ENCODE measurements at places on chromosomes 5 and 9.
A peak's percentile ranks its signal among the peaks of the same experiment; 100 is the strongest.

DNA sequence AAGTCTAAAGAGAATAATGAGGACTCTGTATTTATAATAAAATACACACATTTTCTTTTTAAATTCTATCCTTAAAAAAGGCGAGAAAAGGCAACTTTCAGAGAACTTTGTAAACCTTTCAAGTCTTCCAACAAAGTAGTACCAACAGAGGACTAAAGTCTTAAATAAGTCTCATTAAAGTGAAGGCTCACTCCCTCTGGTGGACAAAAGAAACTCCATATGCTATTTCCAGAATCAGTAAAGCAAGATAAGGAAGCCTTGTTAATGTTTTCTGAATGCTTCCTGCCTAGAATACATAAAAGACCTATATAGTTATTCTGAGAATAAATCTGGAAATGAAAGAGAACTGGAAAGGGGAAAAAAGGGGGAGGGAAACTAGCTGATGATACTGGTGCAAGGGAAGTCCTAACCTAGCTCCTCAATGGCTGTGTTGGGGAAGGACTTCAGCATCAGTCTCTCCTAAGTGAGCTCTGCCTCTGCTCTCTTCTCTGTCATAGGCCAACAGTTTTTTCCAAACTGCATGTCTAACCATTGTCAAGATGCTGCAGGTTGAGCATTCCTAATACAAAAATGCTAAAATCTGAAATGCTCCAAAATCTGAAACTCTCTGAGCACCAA, 7.2 kb downstream of the HMGCS1 start:
- peak; percentile 64 for DNase-seq

GRCh38 chr5:91135475-91136248, 247.5 kb downstream of the ARRDC3 start:
- DNase-seq, result no peak

GRCh38 chr5:39200081-39200480, 19.3 kb downstream of the FYB1 start:
- no peak for DNase-seq

DNA sequence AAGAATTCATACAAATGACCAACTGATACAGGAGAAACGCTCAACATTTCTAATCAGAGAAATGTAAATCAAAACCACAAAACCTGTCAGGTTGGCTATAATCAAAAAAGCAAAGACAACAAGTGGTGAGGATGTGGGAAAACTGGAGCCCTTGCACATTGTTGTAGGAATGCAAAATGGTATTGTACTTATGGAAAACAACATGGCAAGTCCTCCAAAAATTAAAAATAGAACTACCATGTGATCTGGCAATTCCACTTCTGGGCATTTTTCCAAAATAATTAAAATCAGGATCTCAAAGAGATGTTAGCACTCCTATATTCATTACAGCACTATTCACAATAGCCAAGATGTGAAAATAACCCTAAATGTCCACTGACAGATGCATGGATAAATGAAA, 76.1 kb downstream of the FNIP1 start:
- DNase-seq, result no peak

DNA sequence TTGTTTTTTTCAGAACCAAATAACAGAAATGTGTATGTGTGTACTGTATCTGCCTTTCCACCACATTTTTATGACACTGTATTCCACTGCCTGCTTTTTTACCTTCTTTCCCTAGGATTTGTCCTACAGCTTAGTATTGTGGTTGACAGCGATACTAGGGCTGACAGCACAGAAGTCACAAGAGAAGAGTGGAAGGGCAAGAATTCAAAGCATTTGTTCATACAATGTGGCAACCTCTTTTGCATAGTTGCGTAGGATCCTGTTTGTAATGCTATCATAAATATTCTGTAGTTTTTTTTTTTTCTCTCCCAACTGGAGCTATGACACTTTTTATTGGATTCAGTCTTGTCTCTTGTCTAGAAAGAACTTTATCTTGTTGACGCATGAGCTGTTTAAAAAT, 5.6 kb upstream of the BNIP1 start:
- DNase-seq, result no peak

DNA sequence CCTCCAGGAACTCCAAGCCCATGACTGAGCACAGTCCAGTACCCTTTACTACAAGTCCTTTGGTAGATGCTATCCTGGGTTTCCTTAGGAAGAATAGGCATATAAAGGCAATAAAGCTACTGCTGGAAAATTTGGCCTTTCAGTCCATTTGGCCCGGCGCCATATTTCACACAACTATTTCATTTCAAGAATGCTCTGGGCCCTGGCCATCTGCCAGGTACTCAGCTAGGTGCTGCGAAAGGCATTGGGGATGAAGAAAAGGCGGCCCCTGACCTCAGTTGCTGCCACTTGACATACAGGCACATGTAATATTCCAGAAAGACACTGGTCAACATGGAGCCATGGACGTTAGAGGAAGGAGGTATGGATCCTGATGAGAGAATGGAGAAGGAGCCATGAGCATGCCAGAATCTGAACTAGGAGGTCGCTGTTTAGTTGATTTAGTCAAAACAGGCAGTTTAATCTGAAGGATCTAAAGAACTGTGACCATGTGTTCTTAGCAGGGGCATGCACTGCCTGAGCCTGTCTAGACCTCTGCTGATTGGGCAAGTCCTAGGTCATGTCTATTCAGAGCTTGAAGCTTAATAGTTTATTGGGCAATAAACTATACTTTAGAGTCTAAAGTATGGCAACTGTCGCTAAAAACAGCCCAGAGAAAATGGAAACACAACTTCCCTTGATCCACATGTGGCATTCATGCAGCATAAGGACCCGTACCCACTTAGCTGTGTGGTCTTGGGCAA, 149.3 kb downstream of the MELK start:
- no peak for DNase-seq

DNA sequence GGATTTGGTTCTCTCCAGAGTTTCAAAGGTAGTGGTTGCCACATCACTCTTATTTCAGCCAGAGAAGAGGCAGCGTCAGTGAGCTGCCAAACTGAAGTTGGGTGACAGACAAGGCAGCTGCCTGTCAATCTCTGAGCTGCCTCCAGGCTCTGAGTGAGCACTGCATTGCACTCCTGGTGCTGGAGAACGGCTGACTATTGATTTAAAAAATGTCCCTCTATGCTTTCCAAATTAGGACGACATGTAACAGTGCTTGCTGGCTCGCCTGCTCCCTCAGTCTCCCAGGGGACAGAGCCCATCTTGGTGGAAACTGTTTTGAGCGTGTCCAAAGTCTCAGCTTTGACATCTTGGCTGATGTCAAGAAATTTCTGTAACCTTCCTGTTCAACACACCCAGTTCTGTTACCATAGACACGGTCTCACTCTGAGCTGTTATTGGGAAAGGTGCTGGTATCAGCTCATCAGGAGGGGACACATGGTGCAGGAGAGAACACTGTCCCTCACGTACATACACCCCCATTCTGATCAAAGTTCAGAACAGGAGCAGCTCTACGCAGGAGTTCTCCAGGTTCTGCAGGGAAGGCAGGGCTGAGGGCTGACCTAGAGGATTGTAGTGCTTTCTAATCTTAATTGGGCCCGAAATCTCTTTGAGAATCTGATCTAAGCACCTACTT, 15.7 kb downstream of the PCDH12 start:
- no peak for DNase-seq

- no peak for DNase-seq
Measured at GRCh38 chr5:125006011-125006685, 259.7 kb upstream of the ZNF608 start.

GRCh38 chr5:142537938-142538337, 148.0 kb downstream of the FGF1 start:
- DNase-seq, result no peak

GRCh38 chr5:122259995-122260394, 52.0 kb upstream of the SNCAIP start:
- no peak for DNase-seq

GRCh38 chr5:32791536-32792243, 80.6 kb downstream of the NPR3 start:
- DNase-seq, result no peak

GRCh38 chr5:154300207-154300883, 109.8 kb downstream of the GALNT10 start:
- DNase-seq, result no peak

GRCh38 chr5:168583742-168584482, 4.7 kb upstream of the PANK3 start:
- DNase-seq, result no peak

DNA sequence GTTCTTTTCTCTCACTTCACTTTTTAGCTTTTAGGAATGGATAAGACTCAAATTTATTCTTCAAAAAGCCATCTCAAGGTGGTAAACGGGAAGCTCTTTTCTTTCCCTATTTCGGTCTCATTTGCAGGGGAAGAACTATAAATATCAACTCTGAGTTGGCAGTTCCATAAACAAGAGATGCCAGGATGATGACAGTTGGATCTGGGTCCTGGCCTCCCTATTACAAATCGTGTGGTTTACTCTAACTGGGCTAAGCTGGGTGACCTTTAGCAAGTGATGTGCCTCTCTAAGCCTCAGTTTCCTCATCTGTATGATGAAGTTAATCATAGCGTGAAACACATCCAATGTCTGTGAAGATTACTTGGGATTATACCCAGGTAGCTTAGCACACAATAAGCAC, 44.2 kb downstream of the TLE4 start:
- no peak for DNase-seq

DNA sequence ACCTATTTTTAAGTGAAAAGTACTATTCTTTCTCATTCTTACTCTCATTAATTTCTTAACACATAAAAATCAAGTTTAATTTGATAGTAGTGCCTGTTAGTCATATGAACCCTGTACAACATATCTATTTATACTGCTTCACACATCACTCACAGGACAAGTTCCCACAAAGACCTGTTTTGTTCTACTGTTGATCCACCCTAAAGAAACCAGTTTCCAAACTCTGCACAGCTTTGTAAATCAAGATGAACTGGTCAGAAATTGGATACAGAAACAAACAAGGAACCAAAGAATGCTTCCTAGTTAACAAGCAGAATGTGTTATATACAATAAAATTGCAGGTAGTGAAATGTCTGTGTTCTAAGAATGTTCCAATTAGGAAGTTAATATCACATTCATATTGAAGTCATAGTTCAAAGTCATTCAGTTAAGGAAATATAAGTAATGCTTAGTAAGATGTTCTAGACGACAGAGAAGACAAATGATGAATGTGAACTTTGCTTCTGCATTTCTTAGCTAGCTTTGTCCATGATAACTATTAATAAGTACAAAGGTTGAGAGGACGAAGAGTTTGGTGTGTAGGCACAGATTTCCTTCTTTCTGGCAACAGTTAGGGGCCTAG, 33.4 kb downstream of the C9orf85 start:
- DNase-seq, result no peak

GRCh38 chr9:373759-374206, 159.1 kb downstream of the DOCK8 start:
- DNase-seq, result no peak

GRCh38 chr9:2623288-2624050, 1.9 kb downstream of the VLDLR start:
- DNase-seq, result no peak

- DNase-seq, result no peak
Measured at GRCh38 chr5:156037151-156037909, 289.6 kb upstream of the SGCD start.

DNA sequence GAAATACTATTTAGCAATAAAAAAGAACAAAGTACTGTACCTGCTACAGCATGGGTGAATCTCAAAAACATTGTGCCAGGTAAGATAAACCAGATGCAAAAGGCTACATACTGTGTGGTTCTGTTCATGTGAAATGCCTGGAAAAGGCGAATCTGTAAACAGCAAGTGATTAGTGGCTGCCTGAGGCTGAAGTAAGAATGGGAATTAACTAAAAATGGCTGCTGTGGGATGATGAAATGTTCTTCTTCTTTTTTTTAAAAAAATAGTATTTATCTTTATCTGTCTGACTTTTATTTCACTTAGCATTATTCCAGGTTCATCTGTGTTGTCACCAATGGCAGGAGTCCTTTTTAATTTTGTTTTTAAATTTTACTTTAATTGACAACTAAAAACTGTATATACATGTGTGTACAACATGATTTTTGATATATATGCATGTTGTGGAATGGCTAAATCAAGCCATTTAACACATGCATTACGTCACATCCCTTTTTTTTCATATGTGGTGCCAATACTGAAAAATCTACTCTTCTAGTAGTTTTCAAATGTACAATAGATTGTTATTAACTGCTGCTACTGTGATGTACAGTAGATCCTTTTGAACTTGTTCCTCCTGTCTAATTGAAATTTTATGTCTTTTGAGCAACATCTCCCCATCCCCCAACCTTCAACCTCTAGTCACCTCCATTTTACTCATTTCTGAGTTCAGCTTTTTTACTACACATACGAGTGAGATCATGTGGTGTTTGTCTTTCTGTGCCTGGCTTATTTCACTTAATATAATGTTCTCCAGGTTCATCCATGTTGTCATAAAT, 62.9 kb upstream of the TNFAIP8 start:
- DNase-seq, result no peak

DNA sequence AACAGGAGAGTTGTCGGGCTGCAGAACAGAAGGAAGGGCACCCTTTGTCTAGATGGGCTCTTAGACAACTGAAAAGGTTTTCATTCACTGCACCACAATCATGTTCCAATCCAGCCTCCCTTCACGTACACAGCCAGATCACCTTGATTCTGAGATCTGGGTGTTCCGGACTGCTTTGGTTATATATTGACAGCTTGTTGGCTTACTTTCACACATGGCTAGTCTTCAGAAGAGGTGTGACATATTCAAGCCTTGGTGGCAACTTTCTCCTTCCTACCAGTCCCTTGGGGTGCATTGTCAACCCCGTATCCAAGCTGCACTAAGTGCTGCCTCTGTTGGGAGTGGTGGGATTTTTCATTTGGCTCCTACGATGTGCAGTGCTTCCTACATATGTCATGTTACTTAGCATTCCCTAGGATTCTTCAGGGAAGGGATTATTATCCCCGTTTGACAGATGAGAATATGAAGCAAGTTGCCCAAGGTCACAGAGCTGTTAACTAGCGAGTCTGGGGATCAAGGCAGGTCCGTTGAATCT, 100.6 kb downstream of the LIFR start:
- DNase-seq, result no peak

DNA sequence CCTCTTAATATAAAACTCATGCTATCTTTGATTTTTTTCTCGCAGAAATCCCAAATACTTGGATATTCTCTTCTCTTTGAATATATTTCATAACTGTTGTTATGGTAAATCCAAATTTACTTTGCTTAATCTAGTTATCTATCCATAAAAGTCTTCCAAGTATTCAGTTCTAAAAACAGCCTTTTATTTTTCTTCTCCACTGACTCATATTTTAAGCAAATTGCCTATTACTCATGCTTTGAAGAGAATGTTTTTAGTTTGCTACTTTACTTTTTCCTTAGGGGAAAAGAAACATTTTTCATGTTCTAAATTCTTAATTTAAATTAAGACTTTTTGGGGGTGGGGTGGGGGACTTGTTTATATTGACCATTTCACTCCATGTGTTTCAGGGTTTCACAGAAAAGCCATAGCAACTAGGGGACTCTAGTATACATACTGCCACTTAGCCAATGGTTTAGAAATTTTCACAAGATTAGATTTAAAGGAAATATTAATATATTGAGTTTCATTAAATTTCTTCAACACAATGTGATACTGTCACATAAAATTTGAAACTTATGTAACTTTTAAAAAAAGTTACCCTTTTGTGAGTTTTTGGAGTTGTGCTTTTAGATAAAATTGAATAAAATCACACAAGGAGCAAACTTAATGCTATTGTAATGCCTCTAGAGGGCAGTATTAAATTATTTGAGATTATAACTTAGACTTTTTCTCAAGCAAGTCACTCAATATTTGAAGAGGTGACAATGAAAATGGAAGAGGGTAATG, 545.8 kb upstream of the ARRDC3 start:
- DNase-seq, result no peak

Measured in CD4-positive, alpha-beta T cell treated with Interleukin-15 for 4 hours (primary cell).